ENCODE measurements at places on chromosomes 11 and 22. TPM values are rescaled to one million over a fixed set of nuclear protein-coding genes. Genes with fewer than 3 reads are reported as not detected.
A peak's percentile ranks its signal among the peaks of the same experiment; 100 is the strongest.

DNA sequence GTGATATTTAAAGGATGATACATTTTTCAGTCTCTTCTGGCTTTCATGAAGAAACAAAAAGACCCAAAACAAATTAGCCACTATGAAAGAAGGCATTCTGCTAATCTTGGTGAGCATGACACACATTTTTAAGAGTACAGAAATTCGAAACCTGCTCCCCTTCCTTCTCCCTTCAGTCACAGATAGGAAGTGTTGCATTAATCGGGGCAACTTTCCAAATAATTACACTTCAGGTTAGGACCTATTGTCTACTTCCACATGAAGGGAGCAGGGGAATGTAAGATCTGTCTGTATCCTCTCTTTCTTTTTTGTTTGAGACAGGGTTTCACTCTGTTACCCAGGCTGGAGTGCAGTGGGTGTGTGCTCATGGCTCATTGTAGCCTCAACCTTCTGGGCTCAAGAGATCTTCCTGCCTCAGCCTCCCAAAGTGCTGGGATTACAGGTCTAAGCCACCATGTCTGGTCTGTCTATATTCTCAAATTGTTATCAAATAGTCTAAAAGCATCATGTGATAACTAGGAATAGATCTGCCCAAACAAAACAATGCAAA, 45.8 kb downstream of the NCAM1 start:
- no peaks in the 10 kb centered on the region for H3K36me3 ChIP-seq
- no peak overlapping the region for H3K27ac ChIP-seq
- no peak overlapping the region for H3K4me3 ChIP-seq
- DNase-seq, result no peak

GRCh38 chr22:45434981-45435380, 21.5 kb downstream of the RIBC2 start:
- peaks cover 10% of the 10 kb centered on the region for H3K4me1 ChIP-seq
- DNase-seq, result no peak
- no peak overlapping the region for H3K4me3 ChIP-seq
- no peaks in the 10 kb centered on the region for H3K36me3 ChIP-seq
- H3K27ac ChIP-seq, result no peak overlapping the region

GRCh38 chr22:50010676-50011446, 1.7 kb downstream of the IL17REL start:
- peaks cover 8% of the 10 kb centered on the region for H3K27me3 ChIP-seq
- DNase-seq, result no peak
- peak overlapping the region; percentile 11 for H3K27ac ChIP-seq

DNA sequence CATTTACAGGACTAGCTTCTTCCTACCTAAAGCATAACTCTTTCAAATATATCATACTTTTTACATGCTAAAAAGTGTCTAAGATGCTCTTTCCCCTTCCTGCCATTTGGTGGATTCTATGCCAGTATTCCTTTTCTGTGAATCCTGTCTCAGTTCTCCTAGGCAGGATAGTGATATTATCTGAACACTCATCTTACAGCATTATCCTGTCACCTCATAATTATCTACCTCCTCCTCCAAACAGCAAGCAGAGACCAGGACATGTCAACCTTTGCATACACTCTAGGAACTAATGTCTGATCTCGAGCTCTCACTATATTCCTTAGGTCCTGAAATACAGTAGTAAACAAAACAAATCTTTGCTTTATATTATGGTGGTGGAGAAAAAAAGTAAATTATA, 275.5 kb downstream of the FAM181B start:
- no peak for DNase-seq
- no peaks in the 10 kb centered on the region for H3K27me3 ChIP-seq
- no peaks in the 10 kb centered on the region for H3K4me1 ChIP-seq
- no peaks in the 10 kb centered on the region for H3K36me3 ChIP-seq

The OSBPL5 gene
- total RNA-seq, result 1.9 TPM

The KRTAP5-2 gene
- not detected for total RNA-seq

DNA sequence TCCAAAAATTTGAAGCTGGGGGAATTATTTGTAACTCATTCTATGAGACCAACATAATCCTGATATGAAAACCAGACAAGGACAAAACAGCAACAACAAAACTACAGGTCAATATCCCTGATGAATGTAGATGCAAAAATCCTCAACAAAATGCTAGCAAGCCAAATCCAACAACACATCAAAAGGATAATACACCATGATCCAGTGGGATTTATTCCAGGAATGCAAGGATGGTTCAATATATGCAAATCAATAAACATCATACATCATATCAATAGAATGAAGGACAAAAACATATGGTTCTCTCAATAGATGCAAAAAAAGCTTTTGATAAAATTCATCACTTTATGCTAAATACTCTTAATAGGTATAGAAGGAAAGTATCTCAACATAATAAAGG, 19.4 kb upstream of the USP2 start:
- DNase-seq, result no peak
- H3K36me3 ChIP-seq, result peaks cover 3% of the 10 kb centered on the region
- no peaks in the 10 kb centered on the region for H3K4me1 ChIP-seq
- peaks cover 22% of the 10 kb centered on the region for H3K27me3 ChIP-seq
- H3K27ac ChIP-seq, result no peak overlapping the region

DNA sequence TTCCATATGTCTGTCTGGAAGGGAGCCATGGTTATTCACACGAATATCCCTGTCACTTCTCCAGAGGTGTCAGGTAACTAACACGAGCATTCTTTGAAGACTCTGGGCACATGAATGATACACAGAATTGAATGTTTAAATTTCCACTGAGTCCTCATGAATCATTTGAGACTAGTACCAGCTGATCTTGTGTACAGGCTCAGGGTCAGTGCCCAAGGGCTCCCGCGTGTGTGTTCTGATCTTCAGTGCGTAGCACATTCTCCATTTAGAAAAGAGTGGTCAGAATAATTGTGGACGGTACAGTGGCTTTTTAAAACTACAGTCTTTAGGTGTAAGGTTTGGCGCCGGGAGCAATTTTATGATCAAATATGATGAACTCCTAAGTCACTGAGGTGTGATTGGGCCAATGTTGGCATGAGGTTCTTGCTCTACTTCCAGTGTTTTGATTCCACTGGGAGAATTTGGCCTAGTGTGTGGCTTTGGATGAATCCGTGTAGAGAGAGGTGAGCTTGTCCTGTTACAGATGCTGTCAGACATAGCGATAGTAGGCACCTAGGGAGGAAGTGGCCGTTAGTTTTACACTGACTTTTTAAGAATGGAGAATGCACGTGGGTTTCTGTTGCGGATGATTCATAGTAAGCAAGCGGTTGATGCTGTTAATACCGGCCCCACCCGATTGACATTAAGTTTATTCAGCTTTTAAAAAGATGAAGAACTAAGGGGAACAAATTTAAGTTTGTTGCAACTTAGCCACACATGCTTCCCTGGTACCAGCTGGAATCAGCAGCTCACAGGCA, 22.2 kb downstream of the NUP50 start:
- H3K27ac ChIP-seq, result no peak overlapping the region
- peaks cover 36% of the 10 kb centered on the region for H3K36me3 ChIP-seq
- no peak for DNase-seq
- no peak overlapping the region for H3K4me3 ChIP-seq

DNA sequence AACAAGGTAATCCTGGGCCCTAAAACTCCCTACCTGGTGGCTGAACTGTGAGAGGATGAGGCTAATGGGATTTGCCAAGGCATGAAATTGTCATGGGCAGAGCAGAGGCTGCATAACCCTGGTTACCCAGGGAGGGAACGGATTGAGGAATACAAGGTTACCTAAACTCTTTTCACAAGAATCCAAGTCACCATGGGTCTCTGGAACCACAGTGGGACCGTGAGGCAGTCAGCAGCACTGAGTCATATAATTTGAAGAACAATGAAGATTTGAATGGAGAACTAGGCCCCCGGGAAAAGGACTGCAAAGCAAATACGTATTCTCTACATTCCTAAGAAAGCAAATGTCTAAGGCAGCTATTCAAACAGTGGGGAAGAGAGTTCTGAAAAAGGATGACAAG, 19.8 kb downstream of the CAT start:
- no peaks in the 10 kb centered on the region for H3K27me3 ChIP-seq
- H3K4me1 ChIP-seq, result no peaks in the 10 kb centered on the region
- DNase-seq, result no peak
- peaks cover 17% of the 10 kb centered on the region for H3K36me3 ChIP-seq

DNA sequence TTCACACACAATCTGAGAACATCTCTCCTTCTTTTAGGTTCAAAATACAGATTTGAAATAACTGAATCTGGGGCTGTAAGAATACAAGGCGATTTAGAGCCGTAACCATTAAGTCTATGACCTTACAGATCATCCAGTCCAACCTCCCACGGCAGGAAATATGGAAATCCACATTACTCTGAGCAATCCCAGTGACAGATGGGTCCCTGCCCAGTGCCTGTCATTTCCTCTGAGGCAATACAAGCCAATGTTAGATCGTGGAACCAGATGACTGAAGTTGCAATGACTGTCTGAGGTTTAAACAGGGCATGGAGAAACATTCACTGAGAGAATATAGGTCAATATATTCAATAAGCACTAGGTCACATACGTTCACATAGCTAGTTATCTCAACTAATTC, 77.4 kb upstream of the OR5AK2 start:
- no peak overlapping the region for H3K4me3 ChIP-seq
- no peaks in the 10 kb centered on the region for H3K4me1 ChIP-seq
- no peak overlapping the region for H3K27ac ChIP-seq
- DNase-seq, result no peak

DNA sequence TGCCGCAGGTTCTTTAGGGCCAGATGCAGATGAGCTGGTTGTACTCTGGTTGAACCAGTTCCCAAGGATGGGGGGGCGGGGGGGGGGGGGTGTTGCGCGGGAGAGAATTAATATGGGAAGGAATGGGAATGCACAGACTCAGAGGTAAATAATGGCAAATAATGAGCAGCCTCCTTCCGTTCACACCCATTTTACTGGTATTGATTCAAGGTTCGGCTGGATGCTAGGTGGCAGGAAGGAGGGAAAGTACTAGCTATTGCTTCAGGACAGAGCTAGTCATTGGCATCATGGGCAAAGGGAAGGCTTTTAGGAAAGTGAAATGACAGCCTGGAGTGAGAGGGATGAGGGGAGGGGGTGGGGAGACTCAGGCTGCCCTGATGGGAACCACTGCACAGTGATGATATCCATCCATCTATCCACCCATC, at the start of gene VSTM5:
TSS of gene VSTM5 (minus strand) at position 25 of the 425 bp plus-strand sequence. CDS start 116 bp downstream, outside the sequence.
- no peak within 1 kb of the TSS for H3K27ac ChIP-seq
- H3K4me3 ChIP-seq, result no peak within 1 kb of the TSS
- no peaks in the 10 kb centered on the region for H3K36me3 ChIP-seq
- peaks cover 29% of the 10 kb centered on the region for H3K27me3 ChIP-seq

The FGF19 gene
- total RNA-seq, result not detected

The OR5B21 gene
- total RNA-seq, result not detected

The PRR5L gene
- total RNA-seq, result 56.6 TPM

The TRIM66 gene
- 11.7 TPM for total RNA-seq

DNA sequence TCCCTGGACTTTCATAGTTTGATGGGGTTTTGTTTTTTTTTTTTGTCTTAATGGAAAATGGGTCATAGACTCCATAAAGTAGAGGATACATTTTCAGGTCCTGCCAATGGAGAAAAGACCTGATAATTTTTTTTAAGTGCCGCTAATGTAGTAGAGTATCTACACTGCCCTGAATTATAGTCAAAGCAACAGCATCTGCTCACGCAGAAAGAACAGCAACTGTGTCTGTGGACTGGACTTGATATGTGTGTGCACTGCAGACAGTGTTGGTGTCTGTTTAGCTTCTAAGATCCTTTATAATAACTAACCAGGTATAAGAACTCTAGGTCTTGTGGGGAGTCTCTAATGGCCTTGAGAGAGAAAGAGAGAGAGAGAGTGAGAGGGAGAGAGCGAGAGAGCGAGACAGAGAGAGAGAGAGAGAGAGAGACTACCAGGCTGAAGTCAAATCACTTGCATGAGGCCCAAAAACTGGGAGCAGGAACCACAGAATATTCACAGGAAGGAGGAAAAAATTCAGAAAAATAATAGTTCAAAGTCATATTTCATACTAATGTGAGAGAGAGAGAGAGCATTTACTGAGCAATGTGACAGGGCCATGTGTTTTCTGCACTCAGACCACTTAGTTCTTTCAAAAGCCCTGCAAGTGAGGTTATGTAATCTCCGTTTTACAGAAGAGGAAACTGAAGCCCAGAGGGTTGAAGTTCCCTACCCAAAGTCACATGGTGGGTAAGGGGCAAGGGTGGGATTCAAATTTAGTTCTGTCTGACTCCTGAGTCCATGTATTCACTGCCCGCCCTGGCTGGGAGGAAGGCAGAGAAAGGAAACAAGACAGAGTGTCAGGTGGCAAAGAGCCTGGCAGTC, 8.6 kb upstream of the MIAT start:
- H3K4me1 ChIP-seq, result peaks cover 78% of the 10 kb centered on the region
- DNase-seq, result no peak
- H3K27me3 ChIP-seq, result peaks cover 9% of the 10 kb centered on the region
- no peaks in the 10 kb centered on the region for H3K36me3 ChIP-seq

The DMC1 gene
- total RNA-seq, result 11.2 TPM

DNA sequence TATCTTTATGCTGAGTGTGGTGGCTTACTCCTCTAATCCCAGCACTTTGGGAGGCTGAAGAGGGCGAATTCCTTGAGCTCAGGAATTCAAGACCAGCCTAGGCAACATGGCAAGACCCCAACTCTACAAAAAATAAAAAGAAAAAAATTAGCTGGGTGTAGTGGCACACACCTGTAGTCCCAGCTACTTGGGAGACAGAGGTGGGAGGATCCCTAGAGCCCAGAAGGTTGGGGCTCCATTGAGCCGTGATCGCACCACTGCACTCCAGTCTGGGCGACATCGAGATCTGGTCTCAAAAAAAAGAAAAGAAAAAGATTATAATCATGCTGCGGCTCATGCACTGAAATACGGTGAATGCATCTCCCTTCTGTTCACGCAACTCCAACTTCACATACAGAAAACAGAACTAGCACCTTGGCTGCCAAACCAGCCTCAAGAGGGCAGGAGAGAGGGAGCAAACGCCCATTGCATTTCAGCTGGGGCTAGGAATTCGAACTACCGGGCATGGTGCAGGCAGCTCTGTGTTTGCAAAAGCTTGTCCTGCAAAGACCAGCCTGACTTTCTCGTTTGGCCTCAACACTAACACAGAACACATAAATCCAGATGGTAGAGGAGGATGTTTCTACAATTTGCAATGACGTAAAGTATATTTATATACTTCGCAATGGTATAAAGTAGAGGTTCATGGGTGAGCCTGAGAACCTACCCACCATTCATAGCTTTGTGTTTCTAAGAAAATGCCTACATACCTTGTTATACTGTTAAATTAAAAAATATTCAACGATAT, 6.3 kb upstream of the SYNGR1 start:
- H3K27ac ChIP-seq, result no peak overlapping the region
- H3K36me3 ChIP-seq, result no peaks in the 10 kb centered on the region
- peaks cover 27% of the 10 kb centered on the region for H3K27me3 ChIP-seq
- DNase-seq, result peak; percentile 42

DNA sequence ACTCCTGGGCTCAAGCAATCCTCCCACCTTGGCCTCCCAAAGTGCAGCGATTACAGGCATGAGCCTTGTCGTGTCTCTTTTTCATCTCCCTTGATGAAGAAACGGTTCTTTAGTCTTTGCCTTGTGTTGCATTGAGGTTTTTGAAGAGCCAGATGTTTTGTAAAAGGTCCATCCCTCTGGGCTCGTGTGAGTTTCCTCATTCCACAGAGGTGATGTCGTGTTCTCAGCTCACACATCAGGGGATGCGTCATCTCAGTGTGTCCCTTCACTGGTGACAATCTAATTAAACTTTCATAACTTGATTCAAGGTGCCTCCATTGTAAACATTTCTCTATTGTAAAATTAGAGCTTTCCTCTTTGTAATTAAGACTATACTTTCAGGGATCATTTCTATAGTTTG, 29.7 kb upstream of the TEF start:
- H3K4me1 ChIP-seq, result no peaks in the 10 kb centered on the region
- no peak for DNase-seq
- H3K27me3 ChIP-seq, result no peaks in the 10 kb centered on the region
- no peak overlapping the region for H3K4me3 ChIP-seq
- peaks cover 40% of the 10 kb centered on the region for H3K36me3 ChIP-seq

Measured in activated T-helper 1 cell treated with anti-CD3 and anti-CD28 coated beads, Interleukin-12 subunit alpha, Interleukin-12 subunit beta, Interleukin-2, Interleukin-4 antibody, amounts not matched to agents 30 ng/mL and 10 ng/mL and 1 ng/mL, durations not matched to agents 14 hours and 24 hours and 36 hours (primary cell).